ENCODE measurements at places on chromosomes 12 and 14.

DNA sequence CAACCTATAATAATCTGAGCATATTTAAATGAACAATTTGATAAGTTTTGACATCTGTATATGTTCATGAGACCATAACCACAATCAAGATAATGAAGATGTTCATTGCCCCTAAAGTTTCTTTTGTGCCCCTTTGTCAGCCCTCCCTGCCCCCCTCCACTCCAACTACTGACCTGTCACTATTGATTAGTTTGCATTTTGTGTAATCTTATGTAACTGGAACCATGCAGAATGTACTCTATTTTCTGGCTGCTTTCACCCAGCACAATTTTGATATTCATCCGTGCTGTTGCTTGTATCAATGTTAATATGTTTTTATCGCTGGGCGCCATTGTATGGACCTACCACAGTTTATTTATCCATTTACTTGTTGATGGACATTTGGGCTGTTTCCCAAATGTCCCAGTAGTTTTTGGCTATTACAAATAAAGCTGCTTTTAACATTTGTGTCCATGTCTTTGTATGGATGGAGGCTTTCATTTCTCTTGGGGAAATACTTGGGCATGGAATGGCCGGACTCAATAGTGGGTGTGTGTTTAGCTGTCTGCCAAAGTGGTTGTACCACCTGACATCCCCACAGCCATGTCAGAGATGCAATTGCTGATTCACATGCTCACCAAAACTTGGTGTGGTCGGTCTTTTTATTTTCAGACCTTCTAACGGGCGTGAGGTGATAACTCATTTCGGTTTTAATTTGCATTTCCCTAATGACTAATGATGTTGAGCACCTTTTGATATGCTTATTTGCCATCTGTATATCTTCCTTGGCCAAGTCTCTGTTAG, 38.9 kb downstream of the EML1 start:
- DNase-seq: no peak

- DNase-seq: peak; percentile 75
Observed at GRCh38 chr12:78886719-78887407, 22.3 kb downstream of the SYT1 start.

GRCh38 chr12:104971306-104971705, 13.2 kb upstream of the SLC41A2 start:
- peak; percentile 49 for DNase-seq

GRCh38 chr14:104567957-104568225, 11.7 kb upstream of the C14orf180 start:
- no peak for DNase-seq

DNA sequence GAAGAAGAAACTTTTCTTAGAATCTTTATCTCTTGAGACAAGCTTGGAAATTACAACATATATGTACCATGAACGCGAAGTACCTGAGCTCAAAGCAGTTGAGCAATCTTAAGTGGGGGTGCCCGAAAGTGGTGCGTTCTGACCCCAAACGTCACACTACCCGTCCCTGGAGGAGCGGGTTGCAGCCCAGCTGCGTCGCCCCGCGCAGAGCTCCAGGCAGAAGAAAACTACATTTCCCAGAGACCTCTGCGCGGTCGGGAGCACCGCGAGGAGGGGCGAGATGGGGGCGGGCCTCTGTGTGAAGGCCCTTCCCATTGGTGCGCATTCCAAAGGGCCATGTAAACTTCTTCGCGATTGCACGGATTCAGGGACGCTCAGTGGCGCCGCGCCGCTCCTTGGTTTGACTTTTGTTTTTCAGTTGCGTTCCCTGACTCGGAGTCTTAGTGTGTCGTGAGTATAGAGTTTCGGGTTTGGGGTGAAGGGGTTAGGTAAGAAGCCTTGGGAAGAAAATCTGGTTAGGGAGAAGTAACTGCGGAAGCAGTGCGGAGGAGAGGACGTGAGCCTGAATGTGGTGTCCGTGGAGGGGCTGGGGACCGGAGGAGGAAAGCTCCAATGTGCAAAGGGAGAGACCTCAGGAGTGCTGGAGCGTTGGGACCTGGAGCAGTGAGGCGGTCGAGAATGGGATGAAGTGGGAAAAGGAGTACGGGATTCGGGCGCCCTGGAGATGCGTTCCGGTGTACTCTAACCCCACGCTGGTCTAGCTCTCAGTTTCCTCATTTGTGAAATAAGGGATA, at the start of gene CCDC77:
Gene CCDC77 (plus strand): TSS at position 410 of the 794 bp plus-strand sequence. CDS start 7,740 bp downstream, outside the sequence.
- DNase-seq: peak; percentile 93

GRCh38 chr14:27587103-27587502, 989.3 kb upstream of the NOVA1 start:
- DNase-seq: no peak

DNA sequence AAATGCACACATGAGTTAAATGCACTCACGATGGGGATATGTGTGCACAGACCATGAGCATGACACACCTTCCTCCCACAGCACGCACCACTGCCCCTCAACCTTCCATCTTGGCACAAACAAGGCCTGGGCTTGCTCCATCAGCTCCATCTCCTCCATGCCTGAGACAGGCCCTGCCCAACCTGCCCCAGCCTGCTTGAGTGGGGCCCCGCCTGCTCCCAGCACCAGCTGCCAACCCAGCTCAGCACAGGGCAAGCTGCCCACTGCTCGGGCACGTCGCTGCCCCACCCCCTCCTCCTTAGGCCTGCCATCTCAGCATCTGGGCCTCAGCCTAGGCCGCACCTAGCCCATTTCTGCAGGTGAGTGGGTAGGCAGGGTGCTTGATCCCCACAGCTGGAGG, 27.6 kb upstream of the KRT78 start:
- DNase-seq: no peak

DNA sequence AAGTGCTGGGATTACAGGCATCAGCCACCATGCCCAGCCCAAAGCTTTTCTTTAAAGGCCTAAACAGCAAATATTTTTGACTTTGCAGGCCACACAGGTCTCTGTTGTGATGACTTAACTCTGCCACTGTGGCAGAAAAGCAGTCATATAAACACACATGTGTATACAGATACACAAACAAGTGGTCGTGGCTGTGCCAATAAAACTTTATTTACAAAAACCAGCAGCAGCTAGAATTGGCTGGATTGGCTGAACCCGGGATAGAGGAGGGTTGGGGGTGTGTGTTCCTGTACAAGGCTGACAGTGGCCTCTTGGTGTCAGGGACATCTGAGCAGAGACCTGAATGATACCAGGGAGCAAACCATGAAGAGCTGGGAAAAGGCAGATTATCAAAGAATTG, 95.6 kb downstream of the NCOR2 start:
- DNase-seq: no peak

DNA sequence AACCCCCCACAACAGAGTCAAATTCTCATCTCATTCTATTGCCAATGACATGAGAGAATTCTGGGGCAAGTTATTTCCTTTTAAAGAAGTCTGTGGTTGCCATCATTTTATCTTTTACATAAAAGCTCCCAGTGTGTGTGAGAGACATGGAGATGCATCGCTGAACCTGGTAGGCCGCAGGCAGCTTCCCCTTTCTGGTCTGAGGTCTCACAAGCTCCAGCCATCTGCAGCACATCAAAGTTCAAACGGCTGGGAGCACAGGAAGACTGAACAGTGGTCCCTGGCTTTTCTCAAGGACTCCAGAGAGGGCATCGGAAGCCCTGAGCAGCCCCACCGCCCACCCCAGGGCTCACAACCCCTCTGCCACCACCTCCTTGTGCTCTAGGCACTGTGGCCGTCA, 141.7 kb downstream of the RIMBP2 start:
- DNase-seq: no peak

GRCh38 chr12:81692008-81692407, 67.1 kb downstream of the PPFIA2 start:
- DNase-seq: no peak

GRCh38 chr12:58920102-58920960, at the start of gene LRIG3:
Gene LRIG3, minus strand, starts transcription at chr12:58920504. Its CDS starts 269 bp downstream, at chr12:58920235.
- DNase-seq: peak; percentile 88

- DNase-seq: peak; percentile 99
Observed at GRCh38 chr12:118052324-118053070, 8.5 kb downstream of the WSB2 start.

- peak; percentile 30 for DNase-seq
Observed at GRCh38 chr12:86826051-86826450, 569.9 kb upstream of the MGAT4C start.

Data from EL (cell line).